ENCODE measurements at places on chromosomes 2 and 18.

DNA sequence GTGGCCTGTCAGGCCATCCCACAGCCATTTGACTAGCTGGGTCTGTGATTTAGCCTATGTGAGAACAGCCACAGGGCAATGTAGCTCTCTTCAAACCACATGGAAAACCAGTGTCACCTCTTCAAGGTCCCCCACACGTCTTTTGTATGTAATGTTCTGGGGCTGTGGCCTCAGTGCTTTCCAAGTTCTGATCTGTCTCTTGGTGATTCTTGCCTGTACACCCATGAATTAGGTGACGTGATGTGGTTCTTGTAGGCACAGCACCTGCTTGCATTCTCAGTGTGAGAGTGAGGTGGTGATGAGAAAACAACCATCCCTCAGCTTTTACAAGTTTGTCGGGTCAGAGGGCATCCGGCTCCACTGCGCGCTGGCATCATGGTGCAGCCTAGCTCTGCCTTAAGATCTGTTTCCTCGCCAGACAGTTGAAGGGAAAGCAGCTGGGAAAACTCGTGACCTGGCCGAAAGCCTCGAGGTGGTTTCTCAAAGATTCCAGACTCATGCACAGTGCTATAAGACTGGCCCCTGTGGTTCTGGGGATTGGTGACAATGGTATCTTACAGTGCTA, 125.8 kb downstream of the TANC1 start:
- peak; percentile 76 for DNase-seq

DNA sequence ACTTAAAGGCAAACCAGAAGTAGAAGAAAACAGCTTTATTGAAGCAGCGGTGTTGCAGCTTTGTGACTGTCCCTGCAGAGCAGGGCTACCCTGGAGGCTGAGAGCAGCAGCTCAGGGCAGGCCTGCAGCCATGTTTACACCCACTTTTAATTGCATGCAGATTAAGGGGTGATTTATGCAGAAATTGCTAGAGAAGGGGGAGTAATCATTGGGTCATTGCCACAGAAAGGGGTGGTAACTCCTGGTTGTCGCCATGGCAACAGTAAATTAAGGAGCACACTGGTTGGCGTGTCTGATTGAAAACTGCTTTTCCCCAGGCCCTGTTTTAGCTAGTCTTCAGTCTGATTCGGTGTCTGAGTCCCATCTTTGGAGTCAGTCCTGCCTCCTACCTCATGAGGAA, 195.4 kb upstream of the HDAC4 start:
- DNase-seq: no peak

DNA sequence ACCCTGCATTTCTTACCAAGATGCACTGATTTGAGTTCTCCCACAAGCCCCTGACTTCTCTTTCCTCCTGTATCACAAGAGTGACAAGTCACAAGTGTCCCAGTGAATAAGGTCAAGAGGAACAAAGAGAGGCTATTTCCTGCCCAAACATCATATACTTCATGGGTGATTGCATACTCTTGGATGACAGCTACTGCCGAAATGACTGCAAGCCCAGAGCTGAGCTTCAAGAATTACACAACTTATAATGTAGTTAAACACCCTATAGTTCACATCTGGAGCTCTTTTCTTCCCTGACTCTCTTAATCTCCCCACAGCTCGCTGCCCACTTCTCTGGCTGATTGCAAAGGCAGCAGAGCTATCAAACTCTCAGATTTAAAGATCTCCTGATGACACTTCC, 289.7 kb upstream of the PARD3B start:
- no peak for DNase-seq

DNA sequence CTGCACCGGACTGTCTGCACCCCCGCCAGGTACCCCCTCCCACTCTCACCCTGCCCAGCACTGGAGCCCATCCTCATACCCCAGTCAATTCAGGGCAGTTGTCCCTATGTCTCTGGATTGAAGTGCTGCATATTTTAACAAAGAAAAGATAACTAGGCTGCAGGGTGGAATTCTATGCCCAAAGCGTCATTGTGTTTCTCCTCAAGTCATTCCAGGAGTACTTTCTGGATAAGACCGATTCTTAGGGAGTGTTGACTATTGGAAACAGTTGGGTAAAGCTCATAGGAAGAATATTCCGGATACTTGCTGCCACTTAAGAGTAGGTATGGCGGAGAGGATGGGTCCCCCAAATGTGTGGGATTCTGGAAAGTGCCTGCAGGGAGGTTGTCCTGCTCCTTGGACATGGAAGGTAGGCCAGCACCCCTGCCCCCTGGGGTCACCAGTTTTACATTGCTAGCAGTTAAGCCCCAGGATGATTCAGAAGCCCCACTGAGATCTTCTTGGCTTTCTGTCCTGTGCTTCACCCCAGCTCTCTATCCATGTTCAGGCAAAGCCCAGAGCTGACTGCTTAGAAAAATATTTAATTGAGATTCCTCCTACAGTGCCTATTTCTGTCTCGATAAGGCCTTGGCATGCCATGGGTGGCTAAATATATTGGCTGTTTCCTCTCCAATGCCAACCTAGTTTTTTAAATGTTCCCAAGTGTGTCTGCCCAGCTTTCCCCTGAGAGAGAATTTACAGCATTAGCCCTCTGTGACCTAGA, 48.2 kb downstream of the RPL37A start:
- DNase-seq: no peak

- DNase-seq: no peak
Observed at GRCh38 chr2:67574230-67574629, 177.1 kb downstream of the ETAA1 start.

GRCh38 chr2:207107551-207107950, 58.2 kb downstream of the KLF7 start:
- no peak for DNase-seq

DNA sequence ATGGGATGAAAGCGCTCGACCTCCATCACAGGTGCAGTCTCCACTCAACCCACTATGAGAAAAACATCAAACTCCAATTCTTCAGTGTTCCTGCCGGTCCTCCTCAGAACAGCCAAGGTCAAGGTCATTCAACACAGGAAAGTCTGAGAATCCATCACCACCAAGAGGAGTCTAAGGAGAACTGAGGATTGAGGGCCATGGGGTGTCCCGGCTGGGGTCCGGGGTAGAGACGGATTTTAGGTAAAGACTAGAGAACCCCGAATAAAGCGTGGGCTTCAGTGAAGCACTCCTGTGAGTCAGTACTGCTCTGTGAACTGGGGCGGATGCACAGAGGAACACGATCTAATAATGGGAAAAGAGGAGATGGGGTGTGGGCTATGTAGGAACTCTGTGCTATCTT, 41.8 kb downstream of the PTGR3 start:
- no peak for DNase-seq

DNA sequence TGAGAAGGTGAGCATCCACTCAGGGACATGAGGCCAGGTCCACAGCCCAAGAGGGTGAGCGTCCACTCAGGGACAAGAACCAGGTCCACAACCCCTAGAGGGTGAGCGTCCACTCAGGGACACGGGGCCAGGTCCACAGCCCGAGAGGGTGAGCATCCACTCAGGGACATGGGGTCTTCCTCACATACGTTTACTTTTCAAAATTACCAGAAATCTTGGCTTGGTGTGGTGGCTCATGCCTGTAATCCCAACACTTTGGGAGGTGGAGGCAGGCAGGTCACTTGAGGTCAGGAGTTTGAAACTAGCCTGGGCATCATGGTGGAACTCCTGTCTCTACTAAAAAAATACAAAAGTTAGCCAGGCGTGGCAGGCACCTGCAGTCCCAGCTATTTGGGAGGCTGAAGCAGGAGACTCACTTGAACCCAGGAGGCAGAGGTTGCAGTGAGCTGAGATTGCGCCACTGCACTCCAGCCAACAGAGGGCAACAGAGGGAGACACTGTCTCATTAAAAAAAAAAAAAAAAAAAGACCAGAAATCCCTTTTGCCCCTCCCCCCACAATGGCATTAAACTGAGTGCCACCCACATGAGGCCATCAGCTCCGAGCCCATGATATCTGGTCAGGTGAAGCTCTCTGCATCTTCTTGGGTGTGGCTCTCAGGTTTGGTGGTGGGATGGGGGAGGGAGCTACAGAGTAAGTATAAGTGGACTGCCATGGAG, 9.0 kb upstream of the MBP start:
- no peak for DNase-seq

DNA sequence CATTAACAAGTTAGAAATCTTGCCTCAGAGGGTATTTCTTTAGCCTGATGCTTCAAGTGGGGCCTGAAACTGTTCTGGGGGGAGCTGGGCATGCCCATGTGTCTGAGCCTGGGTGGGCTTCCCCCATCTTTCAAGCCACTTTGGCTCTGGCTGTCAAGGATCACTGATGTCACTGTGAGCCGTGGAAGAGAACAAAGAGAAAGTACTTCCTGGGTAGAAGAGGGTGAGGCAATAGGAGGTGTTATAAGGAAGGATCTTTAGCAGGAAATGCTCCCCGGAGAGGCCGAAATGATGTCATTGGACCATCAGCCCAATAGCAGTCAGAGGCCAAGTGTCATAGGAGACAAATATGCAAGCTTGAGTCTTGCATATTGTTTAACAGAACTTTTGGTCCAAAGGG, 228.4 kb upstream of the MEX3C start:
- no peak for DNase-seq

DNA sequence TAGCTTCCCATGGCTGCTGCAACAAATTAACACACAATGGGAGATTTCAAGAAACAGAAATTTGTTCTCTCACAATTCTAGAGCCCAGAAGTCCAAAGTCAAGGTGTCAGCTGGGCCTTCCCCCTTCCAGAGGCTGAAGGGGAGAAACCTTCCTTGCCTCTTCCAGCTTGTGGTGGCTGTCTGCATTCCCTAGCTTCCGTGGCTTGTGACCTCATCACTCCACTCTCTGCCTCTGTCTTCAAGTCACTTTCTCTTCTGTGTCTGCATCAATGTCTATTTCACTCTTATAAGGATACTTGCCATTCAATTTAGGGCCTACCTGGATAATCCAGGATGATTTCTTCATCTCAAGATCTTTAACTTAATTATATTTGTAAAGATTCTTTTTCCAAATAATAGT, 16.8 kb upstream of the SRBD1 start:
- no peak for DNase-seq

DNA sequence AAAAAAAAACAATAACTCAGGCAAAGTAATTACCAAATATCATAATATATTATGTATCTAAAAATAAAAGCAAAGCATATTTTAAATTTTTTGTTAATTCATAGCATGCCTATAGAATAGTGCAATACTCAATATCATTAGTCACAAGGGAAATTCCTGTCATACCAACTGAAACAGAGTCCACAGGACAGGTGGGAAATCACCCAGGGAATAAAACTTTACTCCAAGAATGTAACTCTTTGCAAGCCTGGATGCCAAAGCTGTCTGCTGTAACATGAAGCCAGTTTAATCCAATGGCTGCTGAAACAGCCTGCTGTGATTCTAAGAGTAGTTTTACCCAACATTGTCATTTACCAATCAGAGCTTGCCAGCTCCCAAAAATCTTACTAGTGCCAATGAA, 40.0 kb upstream of the SULT1C3 start:
- no peak for DNase-seq

Measured in left hindlimb (tissue), 1 donor.